Activated T-helper 17 cell treated with anti-CD3 and anti-CD28 coated beads, Interleukin-2, amount 50 U/mL, for 72 hours (primary cell): ENCODE measurements at places on chromosomes 5 and 9. TPM values are rescaled to one million over a fixed set of nuclear protein-coding genes. Genes with fewer than 3 reads are reported as not detected.

The PRELID2 gene
- total RNA-seq, result 7.7 TPM

The GLRA1 gene
- not detected for total RNA-seq

The AK3 gene
- total RNA-seq, result 28.5 TPM

The ZNF618 gene
- not detected for total RNA-seq

The CDC20B gene
- not detected for total RNA-seq

The PDLIM4 gene
- not detected for total RNA-seq

The FBP2 gene
- total RNA-seq, result not detected

The DBH gene
- not detected for total RNA-seq

The ENTPD2 gene
- 0.69 TPM for total RNA-seq

The OTP gene
- not detected for total RNA-seq

The SCAI gene
- 9.7 TPM for total RNA-seq

The MACROH2A1 gene
- 173 TPM for total RNA-seq

The AK8 gene
- total RNA-seq, result 0.66 TPM

The DMGDH gene
- 1.9 TPM for total RNA-seq

The GPR150 gene
- 0.35 TPM for total RNA-seq

The GIN1 gene
- total RNA-seq, result 5.6 TPM

The CCNJL gene
- not detected for total RNA-seq

The LRRC19 gene
- not detected for total RNA-seq

The ACTBL2 gene
- total RNA-seq, result not detected

The LPAR1 gene
- not detected for total RNA-seq

The BBLN gene
- total RNA-seq, result 65.7 TPM

The ZFP37 gene
- 1.6 TPM for total RNA-seq

The LCP2 gene
- total RNA-seq, result 204 TPM

The CTNNAL1 gene
- 25.7 TPM for total RNA-seq

The GABRA6 gene
- total RNA-seq, result not detected

The AJM1 gene
- total RNA-seq, result 12.9 TPM

The TAF7 gene
- total RNA-seq, result 50.4 TPM

The FOXD4L4 gene
- total RNA-seq, result 0.24 TPM

The SPATA31A6 gene
- not detected for total RNA-seq

The CCDC187 gene
- not detected for total RNA-seq

The FCN1 gene
- total RNA-seq, result not detected

The PCDHB2 gene
- total RNA-seq, result 0.24 TPM

The HMGCS1 gene
- 108 TPM for total RNA-seq

The NR5A1 gene
- total RNA-seq, result not detected

The SELENOP gene
- total RNA-seq, result not detected
